ENCODE measurements at places on chromosomes 3 and 15.

GRCh38 chr3:4060064-4060463, 243.1 kb upstream of the SETMAR start:
- no peak for DNase-seq

DNA sequence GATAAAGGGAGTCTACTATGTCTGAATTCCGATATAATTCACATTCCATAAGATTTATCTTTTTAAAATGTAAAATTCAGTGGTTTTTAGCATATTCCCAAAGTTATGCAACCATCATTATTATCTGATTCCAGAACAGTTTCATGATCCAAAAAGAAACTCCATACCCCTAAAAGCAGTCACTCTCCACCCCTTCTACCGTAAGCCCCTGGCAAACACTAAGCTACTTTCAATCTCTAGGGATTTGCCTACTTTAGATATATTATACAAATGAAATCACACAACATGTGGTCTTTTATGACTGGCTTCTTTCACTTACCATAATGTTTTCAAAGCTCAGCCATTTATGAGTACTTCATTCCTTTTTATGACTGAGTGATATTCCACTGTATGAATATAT, 65.6 kb downstream of the TMEM212 start:
- no peak for DNase-seq

GRCh38 chr3:184896336-184896735, 84.4 kb downstream of the VPS8 start:
- DNase-seq: no peak

DNA sequence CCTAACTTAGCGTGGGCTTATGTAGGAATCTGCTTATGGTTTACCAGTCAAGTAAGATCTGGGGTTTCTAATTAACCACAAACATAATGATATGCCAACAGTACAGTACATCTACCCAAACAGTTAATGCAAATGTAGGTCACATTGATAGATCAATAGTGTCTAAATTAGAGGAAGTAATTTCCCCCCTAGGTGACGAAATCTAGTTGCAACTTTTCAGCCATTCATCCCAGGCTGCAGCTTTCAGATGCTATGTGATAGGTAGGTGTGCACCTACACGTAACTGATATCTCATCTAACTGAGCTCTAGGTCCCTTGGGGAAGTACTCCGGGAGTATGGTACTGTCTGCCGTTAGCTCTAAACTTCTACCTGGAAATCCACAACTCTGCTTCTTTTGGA, 57.2 kb downstream of the CRTC3 start:
- DNase-seq: no peak

GRCh38 chr3:14210843-14211594, 32.4 kb downstream of the LSM3 start:
- peak; percentile 42 for DNase-seq

All from ELF-1 (cell line).